ENCODE measurements at places on chromosomes 13 and 19. TPM values are rescaled to one million over a fixed set of nuclear protein-coding genes. Genes with fewer than 3 reads are reported as not detected.

- no peak for DNase-seq
Measured at GRCh38 chr19:47608969-47609905, at the start of gene BICRA. BICRA (plus strand) TSS chr19:47609134; CDS start chr19:47673575, 64,441 bp downstream.

The CRB3 gene
- not detected for polyA plus RNA-seq

GRCh38 chr13:28049880-28050875 is 50.2 kb downstream of the FLT3 start:
- DNase-seq, result no peak

DNA sequence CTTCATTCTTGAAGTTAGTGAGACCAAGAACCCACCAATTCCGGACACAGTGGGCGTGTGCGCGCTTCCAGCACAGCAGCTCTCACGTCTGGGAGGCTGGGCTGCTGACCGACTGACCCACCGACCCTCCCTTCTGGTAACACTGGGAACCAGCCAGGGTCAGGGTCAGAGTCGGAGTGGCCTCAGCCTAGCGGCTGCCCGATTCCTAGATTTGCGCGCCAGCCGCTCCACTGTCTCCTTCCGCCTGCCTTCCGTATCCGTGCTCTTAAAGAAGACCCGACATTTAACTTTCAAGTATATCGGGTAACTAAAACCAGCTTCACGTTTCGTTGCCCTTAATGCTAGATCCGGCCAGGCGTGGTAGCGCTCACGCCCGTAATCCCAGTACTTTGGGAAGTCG is 41.1 kb downstream of the SERP2 start:
- no peak for DNase-seq

DNA sequence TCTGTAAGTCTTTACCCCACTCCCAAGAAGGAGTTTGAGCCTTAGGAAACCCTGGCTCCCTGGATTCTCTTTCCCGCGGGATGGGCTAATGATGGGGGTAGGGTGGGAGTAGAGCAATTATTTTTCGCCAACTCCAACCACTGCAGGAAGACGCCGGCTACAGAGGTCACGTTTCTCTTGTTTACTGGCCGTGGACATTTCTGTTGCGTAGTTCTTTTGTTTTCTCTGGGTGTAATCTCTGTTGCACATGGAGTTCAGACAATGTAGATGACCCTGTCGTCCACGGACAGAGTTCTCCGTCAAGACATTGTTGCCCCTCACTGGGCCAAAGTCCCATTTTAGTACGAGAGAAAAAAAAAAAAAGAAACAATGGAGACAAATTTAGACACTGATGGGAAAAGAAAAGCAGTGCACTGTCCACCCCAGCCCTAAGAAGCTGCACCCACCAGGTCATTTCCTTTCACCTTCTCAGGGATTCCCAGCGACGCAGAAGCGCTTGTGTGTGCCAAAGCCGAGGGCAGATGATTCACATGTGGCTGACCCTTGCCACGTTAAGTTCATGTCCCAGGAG is 133.9 kb upstream of the ARGLU1 start:
- DNase-seq, result no peak

DNA sequence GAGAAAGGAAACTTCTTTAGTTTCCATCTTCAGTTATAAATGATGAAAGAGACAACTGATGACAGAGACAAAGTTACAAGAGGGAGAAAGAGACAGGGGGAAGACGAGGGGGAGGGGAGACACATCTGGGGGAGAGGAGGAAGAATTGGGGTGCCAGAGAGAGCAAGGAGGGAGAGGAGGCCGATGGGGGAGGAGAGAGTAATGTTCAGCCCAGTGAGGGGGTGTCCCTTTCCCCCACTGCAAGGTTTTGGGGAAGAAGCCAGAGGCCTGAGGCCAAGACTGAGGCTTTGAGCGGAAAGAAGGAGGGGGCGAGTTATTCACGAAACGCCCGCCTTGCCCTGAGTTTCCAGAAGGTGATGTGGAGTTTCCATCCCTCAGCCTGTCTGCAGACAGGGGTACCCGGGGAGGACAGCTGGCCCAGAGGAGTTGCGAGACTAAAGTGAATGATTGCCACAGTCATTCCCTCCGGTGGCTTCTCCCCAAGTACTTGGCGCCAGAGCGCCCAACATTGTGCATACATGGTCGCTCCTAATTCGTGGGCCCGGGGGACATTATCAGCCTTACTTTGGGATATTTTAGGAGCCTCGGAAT is 558 bp upstream of the PPAN start:
- peak; percentile 51 for DNase-seq

GRCh38 chr13:110492679-110493593 is 68.6 kb downstream of the RAB20 start:
- no peak for DNase-seq

GRCh38 chr19:7851623-7852500 is 21.8 kb downstream of the EVI5L start:
- no peak for DNase-seq
